H54 (cell line): ENCODE measurements at places on chromosomes 2 and 18.

GRCh38 chr2:53498210-53498609 is 269.4 kb upstream of the CHAC2 start:
- DNase-seq, result no peak

- DNase-seq, result no peak
These were observed 2.1 kb upstream of the LRRFIP1 start for GRCh38 chr2:237625216-237625705.

- DNase-seq, result no peak
These were observed 343.7 kb upstream of the MEX3C start for GRCh38 chr18:51541230-51541629.

- peak; percentile 12 for DNase-seq
These were observed 60.6 kb downstream of the PTPN4 start for GRCh38 chr2:119820275-119820674.

- no peak for DNase-seq
These were observed 49.0 kb upstream of the TFCP2L1 start for GRCh38 chr2:121333834-121334558.

DNA sequence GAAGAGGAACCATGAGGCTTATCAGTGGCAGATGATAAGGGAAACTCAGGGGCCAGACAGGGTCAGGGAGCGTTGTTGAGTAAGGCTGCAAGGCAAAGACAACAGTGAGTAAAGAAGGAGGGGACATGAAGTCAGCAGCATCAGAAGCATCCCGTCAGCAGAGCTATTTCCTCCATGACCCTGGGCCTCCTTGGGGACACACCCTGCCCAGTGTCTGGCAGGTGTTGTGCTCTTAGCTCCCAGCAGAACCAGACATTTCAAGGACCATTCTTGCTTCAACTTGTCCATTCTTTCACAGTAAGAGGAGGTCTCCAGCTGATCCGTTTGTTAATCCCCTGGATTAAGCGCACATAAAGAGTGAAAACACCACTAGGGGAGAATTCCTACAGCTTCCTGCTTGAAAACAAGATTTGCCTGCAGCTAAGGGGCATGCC is 88.7 kb upstream of the MEIS1 start:
- no peak for DNase-seq

DNA sequence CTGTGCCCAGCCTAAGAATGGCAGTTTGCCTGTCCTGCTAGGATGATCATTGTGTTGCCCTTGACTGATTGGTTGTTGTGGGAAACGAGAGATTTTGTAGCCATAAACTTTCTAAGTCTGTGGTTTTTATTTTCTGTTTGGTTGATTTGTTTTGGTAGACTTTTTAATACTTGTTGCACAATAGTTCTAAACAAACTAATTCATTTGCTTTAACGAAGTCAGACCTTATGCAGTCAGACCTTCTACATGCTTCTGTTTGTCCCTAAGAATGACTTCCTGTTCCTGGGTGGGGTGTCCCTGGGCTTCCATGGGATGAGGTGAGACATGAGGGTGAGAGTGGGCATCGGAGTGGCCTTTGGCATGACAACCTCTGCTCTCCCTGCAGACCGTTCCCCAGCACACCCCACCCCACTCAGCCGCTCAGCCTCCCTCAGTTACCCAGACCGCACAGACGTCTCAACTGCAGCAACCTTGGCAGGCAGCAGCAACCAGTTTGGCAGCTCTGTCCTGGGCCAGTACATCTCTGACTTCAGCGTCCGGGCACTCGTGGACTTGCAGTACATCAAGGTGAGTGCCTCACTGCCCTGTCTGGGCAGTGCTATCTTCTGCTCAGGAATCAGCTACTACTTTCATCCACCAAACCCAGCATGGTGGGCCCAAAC is 7.8 kb upstream of the CNNM3 start:
- DNase-seq, result no peak

DNA sequence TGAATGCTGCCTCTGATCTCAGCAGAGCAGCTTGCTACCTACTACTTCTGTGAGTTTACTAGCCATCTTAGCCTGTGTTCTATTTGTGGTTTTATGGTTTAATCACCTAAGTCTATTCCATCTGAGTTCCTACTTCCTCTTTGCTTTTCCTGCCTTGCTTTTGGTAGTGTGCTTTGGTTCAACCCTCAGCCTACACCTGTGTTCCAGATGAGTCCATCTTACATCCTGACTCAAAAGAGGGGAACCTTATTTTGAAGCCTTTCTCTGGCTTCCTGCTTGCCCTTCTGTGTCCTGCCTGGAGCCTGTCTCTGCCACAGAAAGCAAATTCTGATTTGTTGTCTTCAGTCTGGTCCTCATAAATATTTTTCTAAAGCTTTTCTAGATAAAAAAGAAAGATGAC is 530.3 kb upstream of the MEX3C start:
- DNase-seq, result no peak

GRCh38 chr2:60934165-60934722 is 52.9 kb downstream of the REL start:
- DNase-seq, result no peak

GRCh38 chr2:186645999-186646398 is 47.9 kb upstream of the FAM171B start:
- DNase-seq, result no peak

DNA sequence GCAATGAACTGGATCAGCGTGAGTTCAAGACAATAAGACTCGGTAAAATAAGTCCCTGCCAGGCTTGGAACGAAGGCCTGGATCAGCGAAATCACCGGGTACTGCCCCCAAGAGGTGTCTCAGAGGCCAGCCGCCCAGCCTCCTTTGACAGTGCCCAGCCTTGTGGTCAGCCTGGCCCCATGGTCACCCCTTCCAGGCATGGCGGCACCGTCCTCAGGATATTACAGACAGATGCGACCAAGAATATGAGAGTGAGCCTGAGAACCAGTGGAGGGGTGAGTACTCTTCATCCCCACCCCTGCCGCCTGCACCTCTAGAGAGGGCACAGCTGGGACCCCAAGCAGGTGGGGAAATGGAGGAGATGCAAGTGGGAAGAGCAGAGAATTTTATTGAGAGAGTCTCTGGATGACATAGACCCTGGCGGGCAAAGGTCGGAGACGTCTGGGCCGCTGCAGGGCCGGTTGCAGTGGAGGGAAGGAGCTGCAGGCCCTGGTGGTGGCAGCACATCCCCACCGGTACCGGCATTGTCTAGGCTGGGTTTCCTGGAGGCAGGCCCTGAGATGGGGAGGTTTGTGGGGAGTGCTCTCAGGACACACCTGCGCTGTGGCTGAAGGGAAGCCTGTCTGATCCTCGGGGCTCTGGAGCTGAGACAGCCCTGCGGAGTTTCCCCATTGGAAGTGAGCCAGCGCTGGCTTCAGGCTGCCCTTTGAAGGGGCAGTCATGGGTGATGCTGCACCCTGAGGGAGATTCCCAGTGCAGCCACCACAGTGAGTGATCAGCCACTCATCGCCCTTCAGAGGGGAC is 190.0 kb downstream of the SEPTIN10 start:
- DNase-seq, result no peak

- DNase-seq, result no peak
These were observed 232.0 kb upstream of the NETO1 start for GRCh38 chr18:73099759-73100158.

- DNase-seq, result no peak
These were observed 2.2 kb downstream of the PARD6G start for GRCh38 chr18:80244956-80245730.

DNA sequence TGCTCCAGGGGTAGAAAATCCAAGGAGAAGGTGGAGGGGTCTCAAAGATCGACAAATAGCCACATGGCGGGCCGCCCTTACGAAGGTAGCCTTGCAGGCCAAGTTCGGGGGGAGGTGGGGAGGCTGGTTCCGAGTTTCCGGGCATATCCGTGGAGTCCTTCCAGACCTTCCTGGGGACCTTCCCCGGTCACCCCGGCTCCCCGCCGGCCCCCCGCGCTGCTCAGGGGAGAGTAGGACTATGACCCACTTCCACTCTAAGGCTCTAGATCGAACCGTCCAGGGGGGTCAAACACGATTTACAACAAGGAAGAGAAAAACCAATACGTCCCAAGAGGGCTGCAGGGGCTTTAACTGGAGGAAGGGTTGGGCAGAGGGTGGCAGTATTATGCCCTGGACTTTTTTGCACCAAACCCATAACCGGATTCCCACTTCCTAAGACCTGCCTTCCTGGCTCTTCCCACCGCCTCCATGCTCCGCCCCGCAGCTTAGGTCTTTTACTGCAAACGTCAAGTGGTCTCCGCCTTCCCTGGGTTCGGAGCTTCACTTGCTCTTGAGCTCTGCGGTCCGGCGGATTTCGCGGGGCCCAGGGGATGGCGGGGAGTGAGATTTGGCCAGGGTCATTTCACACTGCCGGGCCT is 779 bp upstream of the LYPD6 start:
- peak; percentile 81 for DNase-seq

DNA sequence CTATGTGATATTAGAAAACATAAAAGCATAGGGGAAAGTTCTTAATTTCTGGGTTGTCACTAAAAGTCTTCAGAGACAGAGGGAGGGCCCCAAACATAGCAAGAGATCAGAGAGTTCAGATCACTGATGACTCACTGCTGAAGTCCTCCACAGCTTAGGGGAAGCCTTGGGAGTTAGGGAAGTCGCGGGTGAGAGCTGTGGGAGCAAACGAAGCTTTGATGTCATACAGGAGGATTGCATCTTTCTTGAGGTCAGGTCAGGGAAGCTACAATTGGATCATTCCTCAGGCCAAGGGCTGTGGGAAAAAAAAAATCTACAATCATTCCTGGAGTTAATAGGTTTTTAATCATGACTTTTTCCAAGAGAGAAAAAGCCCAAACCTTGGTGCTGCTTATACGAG is 96.2 kb downstream of the COPS8 start:
- peak; percentile 35 for DNase-seq

- no peak for DNase-seq
These were observed 97.9 kb upstream of the DLX2 start for GRCh38 chr2:172200495-172201085.

- no peak for DNase-seq
These were observed 87.5 kb upstream of the CTAGE1 start for GRCh38 chr18:22505141-22505591.

DNA sequence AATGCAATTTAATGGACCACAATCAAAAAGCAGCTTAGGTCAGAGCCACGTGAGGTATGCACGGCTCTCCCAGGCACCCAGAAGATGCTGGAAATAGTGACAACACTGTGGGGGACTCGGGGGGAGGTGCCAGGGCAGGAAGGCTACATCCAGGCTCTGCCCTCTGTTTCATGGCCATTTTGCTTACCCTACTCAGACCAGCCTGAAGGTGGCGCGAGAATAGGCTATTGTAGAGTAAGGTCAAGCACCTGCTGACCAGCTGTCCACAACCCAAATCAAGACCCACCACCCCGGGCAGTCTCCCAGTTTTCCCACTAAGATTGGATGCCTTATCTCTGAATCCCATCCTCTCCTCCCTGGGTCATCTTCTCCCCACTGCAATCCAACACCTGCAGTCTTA is 115.7 kb downstream of the VIT start:
- DNase-seq, result peak; percentile 35

DNA sequence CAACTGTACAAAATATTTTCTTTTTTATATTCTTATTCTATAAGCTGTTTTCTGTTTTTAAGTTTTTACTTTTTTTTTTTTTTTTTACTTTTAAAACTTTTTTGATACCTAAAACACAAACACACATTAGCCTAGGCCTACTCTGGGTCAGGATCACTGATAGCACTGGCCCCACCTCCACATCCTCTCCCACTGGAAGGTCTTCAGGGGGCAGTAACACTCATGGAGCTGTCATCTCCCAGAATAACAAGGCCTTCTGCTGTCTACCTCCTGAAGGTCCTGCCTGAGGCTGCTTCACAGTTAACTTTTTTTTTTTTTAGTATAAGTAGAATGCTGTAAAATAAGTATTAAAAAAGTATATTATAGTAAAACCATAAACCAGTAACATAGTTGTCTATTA is 415.1 kb downstream of the PTPRM start:
- DNase-seq, result no peak

- no peak for DNase-seq
These were observed 32.6 kb downstream of the RDH14 start for GRCh38 chr2:18527822-18528221.

DNA sequence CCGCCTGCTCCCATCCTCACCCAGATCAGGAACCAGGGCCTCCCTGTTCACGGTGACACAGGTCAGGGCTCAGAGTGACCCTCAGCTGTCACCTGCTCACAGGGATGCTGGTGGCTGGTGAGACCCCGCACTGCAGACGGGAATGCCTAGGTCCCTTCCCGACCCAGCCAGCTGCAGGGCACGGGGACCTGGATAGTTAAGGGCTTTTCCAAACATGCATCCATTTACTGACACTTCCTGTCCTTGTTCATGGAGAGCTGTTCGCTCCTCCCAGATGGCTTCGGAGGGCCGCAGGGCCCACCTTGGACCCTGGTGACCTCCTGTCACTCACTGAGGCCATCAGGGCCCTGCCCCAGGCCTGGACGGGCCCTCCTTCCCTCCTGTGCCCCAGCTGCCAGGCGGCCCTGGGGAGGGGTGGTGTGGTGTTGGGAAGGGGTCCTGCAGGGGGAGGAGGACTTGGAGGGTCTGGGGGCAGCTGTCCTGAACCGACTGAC is 31.7 kb downstream of the GPC1 start:
- DNase-seq, result no peak

- no peak for DNase-seq
These were observed 322.7 kb downstream of the NOL4 start for GRCh38 chr18:33901894-33902512.

- DNase-seq, result no peak
These were observed 150.5 kb downstream of the ARHGAP15 start for GRCh38 chr2:143279672-143280071.

DNA sequence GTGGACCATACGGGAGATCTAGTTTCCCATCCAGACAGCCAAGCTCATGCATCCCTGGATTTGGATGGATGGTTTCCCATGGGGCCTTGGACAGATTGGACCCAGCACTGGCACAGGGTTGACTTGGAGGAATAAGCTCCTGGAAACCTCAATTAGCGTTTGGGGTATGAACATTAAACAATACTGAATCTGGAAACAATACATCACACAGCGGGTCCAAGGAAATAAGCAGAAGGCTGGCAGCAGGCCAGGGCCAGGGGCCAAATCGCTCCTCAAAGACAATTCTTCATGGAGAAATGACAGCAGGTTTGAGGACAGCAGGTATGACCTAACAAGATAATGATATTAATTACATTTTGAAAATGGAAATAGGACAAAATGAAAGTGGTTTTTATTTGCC is 540.6 kb downstream of the RIT2 start:
- no peak for DNase-seq

DNA sequence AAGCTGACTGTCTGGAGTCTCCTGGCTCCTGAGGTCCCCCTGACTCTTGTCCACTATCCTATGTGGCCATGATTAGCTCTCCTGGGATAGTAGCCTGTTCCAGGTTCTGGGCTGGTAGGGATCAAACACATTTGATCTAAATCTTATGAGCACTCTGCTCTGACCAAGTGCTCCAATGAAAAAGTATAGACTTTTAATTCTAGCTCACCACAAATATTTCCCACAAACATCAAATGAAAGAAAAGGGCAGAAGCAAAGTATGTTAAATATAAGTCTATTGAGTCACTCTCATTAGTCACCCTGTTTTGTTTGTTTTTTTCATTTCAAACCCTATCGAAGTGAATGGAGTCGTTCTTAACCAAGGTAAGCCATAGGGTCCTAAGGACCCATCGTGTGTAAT is 39.7 kb upstream of the NEDD4L start:
- DNase-seq, result peak; percentile 9
